ENCODE measurements at places on chromosomes 5 and 9.

DNA sequence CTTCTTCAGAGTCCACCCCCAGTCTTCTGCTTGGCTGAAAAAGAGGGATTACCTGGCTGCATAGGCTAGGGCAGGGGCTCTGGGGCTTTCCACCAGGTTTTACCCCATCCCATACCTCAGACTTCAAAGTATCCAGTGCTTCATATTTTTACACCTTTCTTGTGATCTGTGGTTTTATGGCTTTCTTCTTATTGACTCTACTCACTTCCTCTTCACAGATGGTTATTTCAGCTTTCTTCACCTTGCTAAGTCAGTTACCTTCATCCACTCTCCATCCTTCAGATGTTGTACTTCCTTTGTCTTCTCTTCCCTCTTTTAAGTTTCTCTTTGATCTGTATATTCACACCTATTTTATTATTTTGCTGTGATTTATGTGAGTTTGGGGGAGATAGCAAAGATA lies 104.3 kb downstream of the GRIA1 start:
- no peak for DNase-seq

DNA sequence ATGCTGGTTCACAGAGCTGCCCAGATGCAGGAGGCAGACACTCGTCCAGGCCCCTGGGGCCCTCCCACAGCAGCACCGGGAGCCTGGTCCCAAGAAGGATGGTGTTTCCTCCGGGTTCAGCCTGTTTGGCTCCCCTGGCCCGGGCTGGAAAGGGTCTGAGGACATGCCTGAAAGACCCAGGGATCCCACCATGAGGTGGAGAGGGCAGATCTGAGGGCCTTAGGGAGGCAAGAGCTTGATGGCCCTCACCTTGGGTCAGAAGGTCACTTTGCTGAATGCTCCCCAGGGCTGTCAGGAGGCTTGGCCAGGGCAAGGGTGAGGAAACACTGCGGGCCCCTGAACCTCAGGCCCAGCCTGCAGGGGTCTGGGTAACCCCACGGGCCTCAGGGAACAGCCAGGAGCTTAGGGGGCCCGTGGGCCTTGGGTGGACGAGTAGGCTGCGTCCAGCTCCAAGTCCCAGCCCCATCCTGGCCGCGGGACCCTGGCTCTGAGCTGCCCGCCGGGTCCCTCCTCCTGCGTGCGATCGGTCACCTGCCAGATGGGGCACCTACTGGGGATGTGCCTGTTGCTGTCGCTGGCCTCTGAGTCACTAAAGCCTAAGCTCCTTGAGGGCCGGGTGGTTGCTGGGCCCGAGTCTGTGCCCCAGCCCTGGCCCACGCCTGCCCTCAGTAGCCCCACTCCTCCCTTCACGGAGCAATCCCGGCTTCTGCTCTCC lies 106.2 kb downstream of the ZNF354C start:
- DNase-seq, result no peak

- DNase-seq, result peak; percentile 72
Observed at GRCh38 chr5:126883564-126884245, 106.8 kb downstream of the LMNB1 start.

GRCh38 chr9:32384002-32384363 lies 460 bp upstream of the ACO1 start:
- peak; percentile 23 for DNase-seq

GRCh38 chr9:21624675-21625644 lies 142.8 kb upstream of the IFNE start:
- DNase-seq, result no peak

GRCh38 chr5:80895523-80895922 lies 64.6 kb upstream of the RASGRF2 start:
- no peak for DNase-seq
